Astrocyte of the cerebellum (primary cell): ENCODE measurements at places on chromosomes 16 and 17.

- DNase-seq = no peak
Measured at GRCh38 chr17:16353317-16354174, at the start of gene CENPV. CENPV (minus strand) TSS chr17:16353469; CDS start chr17:16353436, 33 bp downstream.

- no peak for DNase-seq
Measured at GRCh38 chr17:32211671-32212070, 54.0 kb upstream of the RHBDL3 start.

GRCh38 chr16:84810518-84811273 is 9.1 kb upstream of the CRISPLD2 start:
- peak; percentile 67 for DNase-seq

- no peak for DNase-seq
Measured at GRCh38 chr17:3792481-3792880, 8.5 kb downstream of the ITGAE start.

GRCh38 chr17:59519132-59519531 is 46.3 kb upstream of the DHX40 start:
- DNase-seq = no peak

DNA sequence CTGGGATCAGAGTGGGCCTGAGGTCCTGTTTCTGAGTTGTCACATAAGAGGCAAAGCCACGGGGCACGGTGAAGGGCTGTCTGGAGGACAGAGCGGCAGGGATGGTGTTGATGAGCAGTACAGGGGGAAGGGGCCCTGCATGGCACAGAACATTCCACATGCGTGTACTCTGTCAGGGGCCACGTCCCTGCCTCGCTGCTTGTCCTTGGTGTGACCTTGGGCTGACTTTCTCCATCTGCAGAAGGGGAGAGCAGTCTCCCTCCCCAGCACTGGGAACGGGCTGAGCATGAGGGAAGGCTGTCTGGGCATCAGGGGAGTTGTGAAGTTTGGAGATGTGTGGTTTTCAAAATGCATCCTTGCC is 71.5 kb upstream of the GSE1 start:
- DNase-seq = no peak

- DNase-seq = no peak
Measured at GRCh38 chr17:49519781-49520180, 24.7 kb downstream of the NGFR start.

GRCh38 chr16:48632137-48632774 is 22.3 kb upstream of the N4BP1 start:
- DNase-seq = no peak
